H9 (cell line): ENCODE measurements at places on chromosomes 16 and 17.

- DNase-seq = no peak
Measured at GRCh38 chr16:2035431-2036199, 8.9 kb downstream of the NHERF2 start.

DNA sequence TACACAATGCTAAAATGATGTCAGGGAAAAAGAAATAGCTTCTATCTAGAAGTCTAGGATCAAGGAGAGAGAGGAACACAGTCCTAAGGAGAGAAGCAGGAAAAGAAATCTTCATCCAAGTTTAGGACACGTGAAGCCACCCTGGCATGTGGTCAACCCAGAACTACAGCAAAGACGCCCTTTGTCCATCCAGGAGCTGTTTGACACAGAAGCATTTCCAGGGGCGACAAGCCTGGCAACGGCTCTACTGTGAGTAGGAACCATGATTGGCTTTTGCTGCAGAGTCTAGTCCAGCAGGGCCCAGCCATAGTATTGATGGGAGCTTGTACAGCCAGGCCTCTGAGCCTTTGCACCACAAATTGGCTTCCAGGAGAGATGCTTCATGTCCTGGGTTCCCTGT lies 185.4 kb upstream of the RPL38 start:
- no peak for DNase-seq

GRCh38 chr17:33871720-33872540 lies 383.2 kb upstream of the CCL2 start:
- DNase-seq = no peak

GRCh38 chr16:54447576-54448440 lies 161.2 kb upstream of the IRX3 start:
- DNase-seq = no peak

DNA sequence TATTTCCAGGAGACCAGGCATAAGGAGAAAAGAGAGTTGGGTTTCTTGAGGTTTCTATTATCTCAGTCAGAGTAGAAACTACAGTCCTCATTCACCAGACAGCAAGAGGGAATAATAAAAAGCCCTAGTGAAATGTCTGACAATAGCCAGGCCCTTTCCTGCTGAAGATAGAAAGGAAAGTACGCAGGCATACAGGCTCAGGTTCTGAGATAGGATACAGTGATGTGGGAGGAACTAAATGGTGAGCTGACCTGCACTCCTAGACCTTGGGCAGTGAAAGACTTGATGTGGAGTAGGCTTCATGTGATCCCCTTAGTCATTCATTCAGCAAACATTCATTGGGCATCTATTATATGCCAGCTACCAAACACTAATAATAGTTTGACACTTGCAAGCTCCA lies 14.9 kb downstream of the ZNF821 start:
- no peak for DNase-seq

DNA sequence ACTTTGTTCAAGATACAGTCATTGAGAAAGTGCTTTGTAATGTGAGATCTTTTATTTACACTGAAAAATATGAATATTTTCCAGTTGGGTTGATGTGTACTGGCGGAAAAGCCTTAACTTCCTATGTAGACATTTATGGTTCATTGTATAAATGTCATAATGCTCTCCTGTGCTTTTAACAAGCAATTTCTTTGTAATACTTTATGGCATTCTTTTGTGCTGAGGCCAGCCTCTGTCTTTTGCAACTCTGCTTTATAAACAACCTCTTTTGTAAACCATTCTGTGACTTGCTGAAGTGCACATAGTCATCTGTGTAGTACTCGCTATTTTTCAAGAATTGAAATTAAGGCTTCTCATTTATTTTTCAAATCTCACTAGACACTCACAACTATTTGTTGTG lies 291.2 kb downstream of the CDH11 start:
- no peak for DNase-seq

DNA sequence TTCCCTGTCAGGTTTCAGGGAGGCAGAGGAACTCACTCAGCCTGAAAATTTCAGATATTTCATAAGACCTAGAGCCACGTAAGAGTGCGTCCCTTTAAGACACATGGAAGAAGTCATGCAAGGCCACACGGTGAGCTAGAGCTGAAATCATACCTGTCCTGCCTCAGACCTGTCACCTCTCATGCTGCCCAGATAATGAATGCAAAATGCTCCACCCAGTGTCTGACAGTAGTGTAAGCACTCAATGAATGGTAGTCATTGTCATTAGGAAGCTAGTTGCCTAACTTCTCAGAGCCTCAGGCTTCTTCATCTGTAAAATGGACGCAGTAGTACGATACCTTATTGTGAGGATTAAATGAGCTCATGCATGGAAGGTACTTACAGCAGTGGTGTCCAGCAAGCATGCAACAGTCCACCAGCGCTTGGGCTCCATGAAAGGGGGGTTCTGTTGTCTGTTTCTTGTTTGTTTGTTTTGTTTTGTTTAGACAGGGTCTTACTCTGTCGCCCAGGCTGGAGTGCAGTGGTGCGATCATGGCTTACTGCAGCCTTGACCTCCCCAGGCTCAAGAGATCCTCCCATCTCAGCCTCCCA lies 60.7 kb downstream of the WSB1 start:
- DNase-seq = no peak

- no peak for DNase-seq
Measured at GRCh38 chr17:39572121-39572520, 35.6 kb downstream of the NEUROD2 start.

DNA sequence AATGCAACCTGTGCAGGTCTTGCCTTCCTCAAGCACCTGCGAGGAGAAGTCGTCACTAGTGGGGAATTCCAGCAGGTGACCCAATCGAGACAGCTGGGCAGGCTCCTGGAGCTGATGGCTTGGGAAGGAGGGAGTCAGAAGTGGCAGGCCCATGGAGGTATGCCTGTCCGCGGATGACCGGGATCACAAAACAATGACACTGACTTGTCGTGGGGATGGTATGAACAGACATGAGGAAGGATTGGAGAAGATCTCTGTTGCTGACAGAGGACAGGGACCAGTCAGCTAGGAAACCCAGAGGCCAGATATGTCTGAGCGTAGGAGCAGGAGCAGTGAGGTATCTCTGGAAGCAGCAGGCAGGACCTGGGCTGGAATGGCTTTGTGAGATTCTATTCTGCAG lies 233.3 kb downstream of the SOX9 start:
- no peak for DNase-seq

- peak; percentile 98 for DNase-seq
Measured at GRCh38 chr16:89701425-89702406, at the start of gene SPATA2L. TSS of gene SPATA2L (minus strand) at chr16:89701705. CDS start at chr16:89701232, 473 bp downstream.

DNA sequence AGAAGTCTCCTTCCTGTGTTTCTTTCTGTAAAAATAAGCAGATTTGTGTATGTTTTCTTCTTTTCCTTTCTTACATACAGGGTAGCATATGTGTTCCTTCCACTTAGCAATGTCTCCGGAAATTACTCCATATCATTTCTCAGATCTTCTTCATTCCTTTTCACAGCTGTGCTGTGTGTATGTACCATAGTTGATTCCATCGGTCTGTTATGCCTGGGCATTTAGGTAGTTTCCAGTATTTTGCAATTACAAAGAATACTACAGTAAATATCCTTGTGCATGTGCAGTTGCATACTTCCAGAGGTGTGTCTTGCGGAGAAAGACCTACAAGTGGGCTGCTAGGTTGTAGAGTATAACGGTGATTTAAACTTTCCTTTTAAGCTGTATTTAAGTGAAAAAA lies 69.8 kb downstream of the CLEC16A start:
- DNase-seq = no peak

DNA sequence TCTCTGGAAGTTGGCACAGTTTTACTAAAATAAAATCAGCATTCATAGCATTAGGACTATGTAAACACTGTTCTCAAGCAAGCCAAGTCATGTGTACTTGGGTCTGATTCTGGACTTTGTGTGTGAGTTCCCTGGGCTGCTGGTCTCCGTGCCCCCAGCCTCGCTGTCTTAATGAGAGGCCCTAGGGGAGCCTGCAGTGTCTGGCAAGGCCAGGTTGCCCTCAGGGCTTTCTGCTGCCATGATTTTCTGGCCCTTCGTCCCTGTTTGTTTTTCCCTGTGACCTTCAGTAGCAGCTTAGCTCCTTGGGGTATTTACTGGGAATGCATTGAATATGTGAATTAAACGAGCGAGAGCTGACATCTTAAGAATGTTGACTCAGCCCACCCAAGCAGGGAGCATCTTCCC lies 161.8 kb downstream of the RPTOR start:
- DNase-seq = no peak

- DNase-seq = no peak
Measured at GRCh38 chr16:503150-504071, 24.1 kb upstream of the CAPN15 start.

GRCh38 chr17:75267411-75268232 lies 3.4 kb downstream of the MIF4GD start:
- DNase-seq = peak; percentile 93

DNA sequence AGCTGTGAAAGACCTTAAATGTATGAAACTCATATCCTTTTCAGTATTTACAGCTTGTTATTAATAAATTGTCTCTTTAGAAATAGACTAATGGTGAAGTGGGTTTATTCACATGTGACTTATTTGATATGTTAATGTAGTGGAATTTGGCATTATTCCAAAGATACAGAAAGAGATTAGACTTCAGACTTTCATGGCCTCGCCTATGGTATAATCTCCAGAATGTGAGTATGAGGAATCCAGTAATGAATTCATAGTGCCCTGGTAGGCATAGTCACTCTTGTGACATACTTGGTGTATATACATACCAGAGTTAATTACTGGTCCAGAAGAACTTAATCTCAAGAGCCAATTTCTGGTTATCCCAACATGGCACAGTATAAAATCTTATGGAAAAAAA lies 72.7 kb downstream of the OMG start:
- no peak for DNase-seq

- no peak for DNase-seq
Measured at GRCh38 chr16:303760-304505, 21.0 kb downstream of the PDIA2 start.

DNA sequence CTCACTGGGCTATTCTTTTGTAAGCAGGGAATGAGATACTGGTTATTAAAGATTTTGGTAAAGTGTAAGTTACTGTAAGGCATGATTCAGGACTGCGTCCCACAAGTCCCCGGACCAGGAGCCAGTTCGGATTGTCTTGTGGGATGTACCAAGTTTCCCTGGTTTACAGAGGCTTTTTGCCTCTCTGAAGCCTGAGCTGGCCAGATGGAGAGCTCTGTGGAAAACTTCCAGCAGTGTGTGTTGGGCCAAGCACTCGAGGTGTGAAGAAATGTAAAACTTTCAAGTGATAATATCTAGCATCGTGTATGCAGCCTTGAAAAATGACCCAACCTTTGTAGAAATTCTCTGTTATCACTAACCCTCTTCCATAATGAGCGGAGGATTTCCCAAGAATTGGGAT lies 2.4 kb downstream of the EPN2 start:
- no peak for DNase-seq

DNA sequence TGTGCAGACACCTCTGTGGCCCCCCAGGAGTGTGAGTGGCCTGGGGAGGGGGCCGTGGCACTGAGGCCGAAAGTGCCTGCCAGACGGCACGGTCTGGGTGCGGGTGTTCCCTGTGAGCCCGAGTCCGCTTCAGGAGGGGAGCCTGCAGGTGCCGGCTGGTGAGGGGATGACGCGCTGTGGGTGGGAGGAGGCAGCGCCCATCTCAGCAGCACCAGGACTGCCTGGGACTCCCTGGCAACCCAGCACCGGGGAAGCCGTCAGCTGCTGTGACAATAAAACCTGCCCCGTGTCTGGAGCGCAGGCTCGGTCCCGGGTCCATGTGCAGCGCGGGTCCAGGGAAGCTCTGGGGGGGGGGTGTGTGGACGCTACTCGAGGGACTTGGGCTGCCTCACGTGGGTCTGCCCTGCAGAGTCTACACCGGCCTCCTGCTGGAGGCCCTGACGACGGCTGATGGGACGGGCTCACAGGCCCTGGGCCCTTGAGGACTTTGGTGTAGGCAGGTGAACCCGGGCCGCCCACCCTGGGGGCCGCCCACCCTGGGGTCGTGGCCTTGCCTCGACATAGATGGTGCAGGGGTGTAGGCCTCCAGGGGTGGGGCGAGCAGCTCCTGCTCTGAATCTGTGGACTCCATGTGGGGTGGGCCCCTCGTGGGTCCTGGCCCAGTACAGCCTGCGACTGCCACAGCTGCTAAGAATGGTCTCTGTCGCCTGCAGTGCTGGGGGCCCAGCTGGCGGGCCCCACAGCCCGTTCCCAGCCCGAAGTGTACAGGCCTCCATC lies 5.9 kb upstream of the RAB40C start:
- DNase-seq = no peak

- no peak for DNase-seq
Measured at GRCh38 chr16:67233596-67233995, 6.7 kb downstream of the TMEM208 start.

DNA sequence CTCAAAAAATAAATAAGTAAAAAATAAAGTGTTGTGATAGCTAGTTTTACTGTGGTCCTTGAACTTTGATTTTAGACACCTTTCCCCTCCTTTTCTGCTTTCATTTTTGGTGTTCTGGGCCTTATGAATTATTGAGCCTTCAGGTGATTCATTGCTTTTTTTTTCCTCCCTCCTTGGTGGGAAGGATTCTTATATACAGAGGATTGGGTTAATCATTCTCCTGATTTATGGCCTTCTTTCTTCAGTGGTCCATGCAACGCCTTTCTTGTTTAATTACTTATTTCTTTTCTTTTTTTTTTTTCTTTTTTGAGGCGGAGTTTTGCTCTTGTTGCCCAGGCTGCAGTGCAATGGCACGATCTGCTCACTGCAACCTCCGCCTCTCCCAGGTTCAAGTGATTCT lies 8.0 kb upstream of the MYL4 start:
- no peak for DNase-seq

- no peak for DNase-seq
Measured at GRCh38 chr17:6927290-6928126, 68.3 kb upstream of the ALOX12 start.

GRCh38 chr17:68565661-68566441 lies 35.3 kb downstream of the FAM20A start:
- no peak for DNase-seq

DNA sequence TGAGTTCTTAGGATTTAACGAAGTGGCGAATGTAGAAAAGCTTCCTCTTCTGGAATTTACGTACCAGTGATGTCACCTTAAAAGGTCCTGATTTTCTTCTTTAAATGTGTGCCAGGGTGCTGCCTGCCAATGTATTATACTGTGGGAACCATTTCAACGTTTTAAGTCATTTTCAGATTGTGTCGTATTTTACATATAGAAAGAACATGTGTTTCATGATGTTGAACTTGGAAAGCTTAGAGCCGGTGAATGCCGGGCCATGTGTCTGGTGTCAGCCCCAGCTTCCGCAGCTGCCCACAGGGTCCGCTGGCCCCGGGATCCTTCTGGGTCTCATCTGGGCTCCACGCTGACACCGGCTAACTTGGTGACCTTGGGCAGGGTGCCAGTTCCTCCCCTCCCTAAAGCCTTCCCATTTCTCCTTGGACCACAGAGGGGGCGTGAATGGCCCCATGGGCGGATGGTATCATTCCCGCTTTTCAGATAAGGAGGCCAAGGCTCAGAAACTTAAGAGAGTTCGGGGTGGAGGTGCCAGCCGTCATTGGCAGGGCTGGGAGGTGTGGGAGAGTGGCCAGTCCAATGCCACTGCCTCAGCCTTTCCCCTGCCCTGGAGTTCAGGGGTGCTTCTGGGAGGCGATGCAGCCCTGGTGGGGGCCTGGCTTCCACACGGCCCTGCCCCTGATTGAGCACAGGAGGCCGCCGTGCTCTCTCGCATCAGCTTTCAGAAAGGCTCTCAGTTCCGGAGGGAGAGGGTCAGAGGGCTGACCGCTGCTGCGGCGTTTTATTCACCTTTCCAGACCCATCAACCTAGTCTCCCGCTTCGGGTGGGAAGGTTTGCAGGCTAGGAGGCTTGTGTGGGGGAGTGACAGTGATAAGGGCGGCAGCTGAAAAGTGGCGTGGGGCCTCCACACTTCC lies 68.8 kb upstream of the CIBAR2 start:
- DNase-seq = no peak
